ENCODE measurements at places on chromosomes 13 and 19.

DNA sequence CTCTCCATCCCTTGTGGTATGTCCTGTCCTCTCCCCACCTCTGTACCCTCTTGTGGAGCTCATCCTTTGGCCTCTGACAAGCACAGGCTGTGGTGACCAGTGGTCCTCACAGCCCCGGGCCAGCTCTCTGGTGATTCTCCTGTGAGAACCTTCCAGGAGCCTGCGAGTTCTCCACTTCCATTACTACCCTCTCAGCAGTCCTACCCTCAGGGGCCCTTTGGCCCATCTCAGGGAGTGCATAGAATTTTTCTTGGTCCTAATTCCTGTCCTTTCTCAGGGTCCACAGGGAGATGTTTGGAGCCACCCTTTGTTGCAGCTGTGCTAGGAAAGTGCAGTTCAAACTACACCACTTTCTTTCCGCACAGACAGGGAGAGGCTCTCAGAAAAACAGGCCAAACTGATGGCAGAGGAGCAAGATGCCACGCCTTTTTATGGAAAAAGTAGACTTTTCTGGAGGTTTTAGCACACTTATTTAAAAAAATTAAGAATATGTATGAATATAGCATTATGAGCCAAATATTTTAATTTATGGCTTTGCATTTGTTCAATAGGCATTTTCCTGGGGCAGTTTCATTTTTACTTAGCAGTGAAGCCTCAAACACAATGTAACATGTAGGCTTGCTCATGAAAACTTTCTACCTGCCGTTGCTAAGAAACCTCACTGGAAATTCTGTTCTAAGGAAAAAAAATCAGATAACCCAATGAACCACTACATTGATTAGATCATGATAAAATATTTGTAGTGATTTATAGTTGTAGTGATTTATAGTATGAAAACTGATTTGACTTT, 92.0 kb downstream of the GPR12 start:
- no peak for DNase-seq

GRCh38 chr13:22925881-22926747, 254.7 kb upstream of the SGCG start:
- DNase-seq = no peak

DNA sequence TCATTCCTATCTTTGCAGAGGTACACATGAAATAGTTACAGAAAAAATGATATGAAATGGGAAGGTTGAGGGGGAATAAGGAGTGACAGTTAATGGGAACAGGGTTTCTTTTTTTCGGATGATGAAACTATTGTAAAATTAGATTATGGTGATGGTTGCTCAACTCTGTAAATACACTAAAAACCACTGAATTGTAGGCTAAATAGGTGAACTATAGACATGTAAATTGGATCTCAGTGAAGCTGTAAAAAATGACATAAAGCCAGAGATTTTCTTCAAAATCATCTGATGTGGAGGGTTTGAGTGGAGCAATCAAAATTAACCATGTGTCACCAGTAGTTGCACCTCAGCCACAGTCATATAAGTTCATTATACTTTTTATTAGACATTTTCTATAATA, 6.6 kb upstream of the FLT3 start:
- DNase-seq = no peak

GRCh38 chr13:78139765-78140164, 221.1 kb upstream of the EDNRB start:
- no peak for DNase-seq

GRCh38 chr13:43861863-43862262, 17.7 kb downstream of the CCDC122 start:
- no peak for DNase-seq

DNA sequence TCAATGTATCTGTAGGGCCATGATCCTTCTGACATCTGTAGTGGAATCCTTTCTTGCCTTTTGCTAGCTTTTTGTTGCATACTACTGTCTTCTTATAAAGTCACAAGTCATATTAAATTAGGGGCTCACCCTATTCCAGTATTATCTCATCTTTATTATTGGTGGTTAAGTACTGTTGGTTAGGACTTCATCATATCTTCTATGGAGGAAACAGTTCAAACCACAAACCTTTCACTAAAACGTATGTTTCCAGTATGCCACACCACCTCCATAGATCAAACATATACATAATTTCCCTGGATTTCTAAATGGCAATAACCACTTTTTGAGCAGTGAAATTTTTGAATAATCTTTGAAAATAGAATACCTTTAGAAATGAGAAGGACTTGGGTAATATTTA, 62.8 kb upstream of the PCDH9 start:
- no peak for DNase-seq

DNA sequence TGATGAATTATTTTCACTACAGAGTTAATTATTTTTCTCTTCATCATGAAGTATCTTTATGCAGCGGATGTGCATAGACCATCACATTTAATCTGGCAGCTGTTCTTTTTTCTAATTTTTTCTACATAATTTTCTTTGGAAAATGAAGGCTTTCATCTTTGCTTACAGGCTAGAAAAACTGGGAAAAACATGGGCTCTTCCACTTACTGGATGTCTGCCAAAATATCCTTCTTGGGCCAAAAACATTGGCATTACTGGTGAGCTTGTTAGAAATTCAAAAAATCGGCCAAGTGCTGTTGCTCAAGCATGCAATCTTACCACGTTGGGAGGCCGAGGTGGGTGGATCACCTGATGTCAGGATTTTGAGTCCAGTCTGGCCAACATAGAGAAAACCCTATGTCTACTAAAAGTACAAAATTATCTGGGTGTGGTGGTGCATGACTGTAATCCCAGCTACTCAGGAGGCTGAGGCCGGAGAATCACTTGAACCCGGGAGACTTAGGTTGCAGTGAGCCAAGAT, 176.8 kb downstream of the ZNF737 start:
- no peak for DNase-seq

- DNase-seq = no peak
Observed at GRCh38 chr13:36310417-36311108, 12.9 kb upstream of the CCDC169 start.

- no peak for DNase-seq
Observed at GRCh38 chr13:88124142-88124541, 453.0 kb downstream of the SLITRK5 start.

- no peak for DNase-seq
Observed at GRCh38 chr19:47113850-47114651, 475 bp upstream of the ZC3H4 start.

GRCh38 chr19:33250500-33250899, 24.9 kb upstream of the SLC7A10 start:
- DNase-seq = no peak
